Glutamatergic neuron (in vitro differentiated cells): ENCODE measurements at places on chromosomes 13 and 19.

GRCh38 chr19:10219678-10220077 is 11.5 kb downstream of the S1PR2 start:
- H3K27me3 ChIP-seq: peaks cover 2% of the 10 kb centered on the region
- no peak for DNase-seq
- H3K27ac ChIP-seq: no peak overlapping the region
- peaks cover 5% of the 10 kb centered on the region for H3K36me3 ChIP-seq
- H3K4me3 ChIP-seq: no peak overlapping the region

- H3K27ac ChIP-seq: no peak overlapping the region
- H3K4me1 ChIP-seq: no peaks in the 10 kb centered on the region
- no peak for DNase-seq
- H3K4me3 ChIP-seq: no peak overlapping the region
- H3K27me3 ChIP-seq: peaks cover 28% of the 10 kb centered on the region
- H3K36me3 ChIP-seq: no peaks in the 10 kb centered on the region
Measured at GRCh38 chr19:3026768-3027167, 2.3 kb downstream of the TLE2 start.

GRCh38 chr13:104204177-104204576 is 1138.0 kb upstream of the SLC10A2 start:
- no peak overlapping the region for H3K4me3 ChIP-seq
- H3K27ac ChIP-seq: no peak overlapping the region
- DNase-seq: no peak
- no peaks in the 10 kb centered on the region for H3K27me3 ChIP-seq

DNA sequence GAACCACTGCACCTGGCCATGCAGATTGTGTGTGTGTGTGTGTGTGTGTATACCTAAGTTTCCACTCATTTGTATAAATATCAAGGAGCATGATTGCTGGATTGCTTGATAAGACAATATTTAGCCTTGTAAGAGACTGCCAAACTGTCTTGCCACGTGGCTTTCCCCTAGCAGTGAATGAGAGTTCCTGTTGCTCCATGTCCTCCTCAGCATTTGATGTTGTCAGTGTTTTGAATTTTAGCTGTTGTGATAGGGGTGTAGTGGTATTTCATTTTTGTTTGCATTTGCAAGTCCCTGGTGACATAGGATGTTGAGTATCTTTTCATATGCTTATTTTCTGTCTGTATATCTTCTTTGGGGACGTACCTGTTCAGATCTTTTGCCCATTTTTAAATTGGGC is 99.0 kb upstream of the ZNF536 start:
- H3K4me1 ChIP-seq: peaks cover 11% of the 10 kb centered on the region
- H3K27ac ChIP-seq: no peak overlapping the region
- H3K4me3 ChIP-seq: no peak overlapping the region
- no peak for DNase-seq

- no peak for DNase-seq
- H3K27me3 ChIP-seq: peaks cover 5% of the 10 kb centered on the region
- no peak overlapping the region for H3K4me3 ChIP-seq
- H3K36me3 ChIP-seq: peaks cover 52% of the 10 kb centered on the region
Measured at GRCh38 chr19:23093832-23094231, 23.0 kb upstream of the ZNF730 start.

- H3K36me3 ChIP-seq: no peaks in the 10 kb centered on the region
- H3K4me1 ChIP-seq: peaks cover 6% of the 10 kb centered on the region
- no peak overlapping the region for H3K27ac ChIP-seq
- peaks cover 17% of the 10 kb centered on the region for H3K27me3 ChIP-seq
- H3K4me3 ChIP-seq: no peak overlapping the region
- no peak for DNase-seq
Measured at GRCh38 chr19:33297401-33298145, 4.8 kb downstream of the CEBPA start.
